ENCODE measurements at places on chromosomes 11 and 22.

DNA sequence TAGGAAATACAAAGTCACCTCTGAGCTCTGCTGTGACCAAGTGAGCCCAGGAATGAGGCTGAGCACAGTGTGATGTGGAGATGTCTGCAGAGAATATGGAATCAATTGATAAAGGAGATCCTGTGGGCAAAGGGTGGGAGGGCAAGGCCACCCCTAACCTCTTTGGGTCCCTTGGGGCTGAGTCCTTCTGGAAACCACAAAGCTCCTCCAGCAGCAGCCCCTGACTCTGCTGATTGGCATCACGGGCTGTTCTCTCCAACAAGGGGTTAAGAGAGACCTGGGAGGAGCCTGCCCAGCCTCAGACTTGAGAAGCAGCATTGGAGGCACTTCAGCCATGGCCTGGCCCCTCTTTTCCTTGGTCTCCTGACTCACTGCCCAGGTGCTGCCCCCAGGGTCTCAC is 49.7 kb downstream of the GGTLC2 start:
- no peak for DNase-seq

GRCh38 chr11:8693555-8693954 is 11.0 kb downstream of the RPL27A start:
- DNase-seq = no peak

GRCh38 chr11:132357811-132358572 is 987.6 kb downstream of the NTM start:
- no peak for DNase-seq

GRCh38 chr11:129295746-129296145 is 79.9 kb upstream of the BARX2 start:
- no peak for DNase-seq

- no peak for DNase-seq
These were observed 14.5 kb downstream of the AHNAK start for GRCh38 chr11:62532096-62532495.

- DNase-seq = no peak
These were observed 21.4 kb upstream of the CDON start for GRCh38 chr11:126083829-126084607.

GRCh38 chr22:10780281-10780680 is 4747.7 kb upstream of the OR11H1 start:
- DNase-seq = no peak

DNA sequence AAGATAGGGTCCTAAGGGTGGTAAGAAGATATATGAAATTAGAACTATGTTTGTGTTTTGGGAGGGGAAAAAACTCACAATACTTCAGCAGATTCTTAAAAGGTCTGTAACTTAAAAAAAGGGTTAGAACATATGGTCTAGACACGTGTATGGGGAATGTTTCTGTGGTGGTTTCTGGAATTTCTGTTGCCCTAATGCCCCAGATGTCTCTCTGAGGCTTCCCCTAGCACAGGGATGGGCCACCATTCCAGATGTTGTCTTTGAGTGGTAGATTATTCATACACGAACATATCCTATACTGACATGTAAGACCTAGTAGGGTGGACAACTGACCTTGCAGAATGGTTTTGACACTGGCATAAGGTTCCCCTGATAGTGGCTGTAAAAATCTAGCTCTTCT is 26.2 kb downstream of the EHF start:
- DNase-seq = no peak

- no peak for DNase-seq
These were observed 72.7 kb upstream of the AKIP1 start for GRCh38 chr11:8838248-8838647.

- no peak for DNase-seq
These were observed 252.1 kb upstream of the CCDC90B start for GRCh38 chr11:83538286-83538685.

DNA sequence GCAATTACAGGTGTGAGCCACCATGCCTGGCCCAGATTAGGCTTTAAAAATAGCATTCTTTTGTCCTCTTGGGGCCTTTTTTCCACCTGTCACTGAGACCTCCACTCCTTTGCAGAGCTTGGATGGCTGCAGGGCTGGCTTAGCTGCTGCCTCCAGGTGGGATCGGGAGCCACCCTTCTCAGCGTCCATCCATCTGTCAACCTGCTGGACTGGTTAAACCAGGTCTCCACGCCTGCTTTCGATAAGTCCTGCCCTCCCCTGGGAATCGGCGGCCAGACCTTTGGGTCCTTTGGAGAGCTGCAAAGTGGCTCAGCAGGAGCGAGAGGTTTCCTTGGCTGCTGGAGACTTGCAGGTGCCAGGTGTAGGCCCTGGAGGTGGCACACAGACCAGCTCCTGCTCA is 23.4 kb upstream of the GRAMD4 start:
- DNase-seq = no peak

DNA sequence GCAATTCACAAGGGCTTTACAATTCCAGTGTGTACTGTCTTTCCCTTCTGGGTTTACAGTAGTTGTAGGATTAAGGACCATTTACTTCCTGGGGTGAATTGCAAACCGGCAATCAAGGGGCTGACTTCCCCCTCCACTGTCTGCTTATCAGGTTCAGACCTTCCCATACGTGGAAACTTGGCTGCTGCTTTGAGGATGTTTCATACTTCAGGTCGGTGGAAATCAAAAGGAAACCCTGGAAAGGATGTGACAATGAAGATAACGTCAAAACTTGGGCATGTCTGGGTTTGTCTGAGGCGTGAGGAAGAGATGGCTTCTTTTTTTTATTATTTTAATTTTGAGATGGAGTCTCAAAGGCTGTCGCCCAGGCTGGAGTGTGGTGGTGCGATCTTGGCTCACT is 2.1 kb upstream of the RTCB start:
- DNase-seq = no peak

GRCh38 chr22:38051900-38052862 is 5.0 kb upstream of the PICK1 start:
- DNase-seq = peak; percentile 61

- DNase-seq = no peak
These were observed 20.9 kb upstream of the CYB5R3 start for GRCh38 chr22:42670046-42670445.

DNA sequence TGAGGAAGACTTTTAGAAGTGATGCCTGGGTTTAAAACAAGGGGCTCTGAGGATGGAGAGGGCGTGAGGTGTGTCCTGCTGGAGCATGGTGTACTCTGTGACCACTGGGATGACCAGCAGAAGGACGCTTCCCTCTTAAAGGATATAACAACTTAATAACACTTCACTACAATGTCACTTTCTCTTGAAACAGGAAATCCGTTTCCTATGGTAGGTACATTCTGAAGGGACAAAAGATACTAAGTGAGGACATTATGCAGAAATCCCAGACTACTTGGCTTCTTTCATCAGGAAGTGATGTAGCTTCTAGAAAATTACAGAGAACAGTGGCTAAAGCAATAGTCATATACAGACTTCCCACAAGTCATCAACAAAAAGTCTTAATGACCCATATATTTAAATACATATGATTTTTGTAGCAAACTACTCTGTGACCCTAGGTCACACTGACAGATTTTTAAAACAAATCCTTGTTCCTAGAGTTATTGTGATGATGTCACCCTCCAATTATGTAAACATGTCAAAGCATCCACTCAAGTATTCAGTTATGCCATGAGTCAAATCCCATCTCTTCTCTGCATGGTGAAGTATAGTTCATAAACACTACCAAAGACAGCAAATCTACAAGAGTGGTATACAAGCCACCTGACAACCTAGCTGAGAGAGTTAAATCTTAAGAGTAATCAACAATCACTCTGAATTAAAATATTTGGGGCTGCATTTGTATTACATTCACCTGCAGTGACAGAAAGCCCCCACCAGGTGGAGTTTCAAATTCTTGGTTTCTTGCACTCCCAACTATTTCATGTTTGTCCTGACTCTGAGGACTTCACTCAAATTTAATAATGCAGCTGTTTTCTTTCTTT is 32.8 kb downstream of the PITPNB start:
- peak; percentile 10 for DNase-seq

DNA sequence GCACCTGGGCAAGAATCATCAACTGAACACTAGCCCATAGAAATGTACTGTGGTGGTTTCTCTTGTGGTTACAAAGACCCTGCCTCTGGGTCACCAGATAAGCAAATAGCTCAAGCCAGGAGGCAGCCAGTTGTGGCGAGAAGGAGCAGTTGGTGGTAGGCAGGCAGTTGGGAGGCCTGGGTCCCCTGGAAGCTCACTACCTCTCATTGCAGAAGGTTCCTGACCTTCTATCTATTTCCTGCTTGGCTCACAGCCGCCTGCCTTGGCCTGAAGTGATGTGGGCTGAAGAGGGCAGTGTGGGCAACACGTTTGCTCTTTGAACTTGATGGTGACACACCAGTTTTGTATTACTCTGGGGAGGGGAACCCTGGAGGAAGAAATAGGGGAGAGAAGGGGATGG is 34.7 kb downstream of the NECTIN1 start:
- DNase-seq = no peak

DNA sequence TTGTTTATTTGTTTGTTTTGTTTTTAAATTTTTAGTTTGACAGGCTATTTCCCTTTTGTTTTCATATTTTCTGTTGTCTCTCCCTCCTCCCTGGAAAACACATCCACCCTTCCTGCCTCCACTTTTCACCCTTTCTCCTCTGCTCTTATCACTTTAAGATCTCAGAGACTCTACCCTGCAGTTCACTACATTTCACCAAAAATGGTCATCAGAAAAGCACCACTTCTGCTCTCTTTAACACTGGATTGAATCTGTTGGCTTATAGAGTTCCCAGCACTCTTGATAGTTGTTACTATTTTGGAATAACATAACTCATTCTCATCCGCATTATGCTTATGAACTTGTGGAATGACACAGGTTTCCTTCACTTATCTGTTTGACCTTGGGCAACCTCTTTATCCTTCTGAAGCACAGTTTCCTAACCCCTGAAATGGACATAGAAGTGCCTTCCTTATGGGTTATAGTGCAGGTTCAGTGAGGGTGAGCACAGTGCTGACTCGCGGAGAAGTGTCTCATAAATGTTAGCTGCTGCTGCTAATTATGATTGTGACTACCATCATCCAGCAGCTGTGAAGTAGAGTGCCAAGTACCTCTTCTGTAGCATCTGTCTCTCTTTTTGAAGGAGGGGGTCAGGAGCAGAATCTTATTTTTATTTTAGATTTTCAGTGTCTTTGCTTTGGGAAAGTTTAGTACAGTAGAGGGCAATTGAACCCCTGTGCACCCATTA is 15.0 kb downstream of the TEAD1 start:
- DNase-seq = no peak

DNA sequence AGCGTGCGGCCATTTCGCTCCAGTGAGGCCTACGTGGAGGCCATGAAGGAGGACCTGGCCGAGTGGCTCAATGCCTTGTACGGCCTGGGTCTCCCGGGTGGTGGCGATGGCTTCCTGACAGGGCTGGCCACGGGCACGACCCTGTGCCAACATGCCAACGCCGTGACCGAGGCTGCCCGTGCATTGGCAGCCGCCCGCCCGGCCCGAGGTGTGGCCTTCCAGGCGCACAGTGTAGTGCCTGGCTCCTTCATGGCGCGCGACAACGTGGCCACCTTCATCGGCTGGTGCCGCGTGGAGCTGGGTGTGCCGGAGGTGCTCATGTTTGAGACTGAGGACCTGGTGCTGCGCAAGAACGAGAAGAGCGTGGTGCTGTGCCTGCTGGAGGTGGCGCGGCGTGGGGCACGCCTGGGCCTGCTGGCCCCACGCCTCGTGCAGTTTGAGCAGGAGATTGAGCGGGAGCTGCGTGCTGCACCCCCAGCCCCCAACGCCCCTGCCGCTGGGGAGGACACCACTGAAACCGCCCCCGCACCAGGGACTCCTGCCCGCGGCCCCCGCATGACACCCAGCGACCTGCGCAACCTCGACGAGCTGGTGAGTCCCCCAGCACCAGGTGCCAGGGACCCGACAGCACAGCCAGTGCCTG is 1.8 kb downstream of the GAS2L1 start:
- no peak for DNase-seq

GRCh38 chr11:11141065-11141464 is 212.0 kb downstream of the CSNK2A3 start:
- no peak for DNase-seq

GRCh38 chr22:31872209-31872608 is 72.1 kb upstream of the YWHAH start:
- no peak for DNase-seq

GRCh38 chr11:18332302-18332701 is 9.9 kb downstream of the GTF2H1 start:
- DNase-seq = no peak

DNA sequence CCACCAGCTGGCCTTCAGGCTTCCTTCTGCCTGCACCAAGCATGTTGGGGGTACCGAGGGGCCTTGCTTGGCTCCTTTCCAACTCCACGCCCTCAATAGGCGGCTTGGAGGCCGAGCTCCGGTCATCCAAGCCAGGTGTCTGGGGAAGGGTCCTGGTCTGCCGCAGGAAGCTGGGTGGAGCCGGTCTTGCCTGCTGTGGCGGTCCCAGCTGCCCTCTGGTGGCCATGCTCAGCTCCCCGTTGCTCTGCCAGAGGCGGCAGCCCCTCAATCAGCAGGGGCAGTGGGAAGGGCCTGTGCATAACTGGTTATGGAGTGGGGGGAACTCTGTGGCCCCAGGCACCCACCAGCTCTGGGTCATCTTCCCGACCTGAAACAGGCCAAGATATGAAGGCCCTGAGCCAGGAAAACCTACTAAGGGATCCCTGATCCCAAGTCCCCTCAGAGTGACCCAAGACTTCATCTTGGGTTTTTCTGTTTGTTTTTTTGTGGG is 3.2 kb downstream of the ARVCF start:
- DNase-seq = no peak

GRCh38 chr11:47686151-47686550 is 29.0 kb downstream of the AGBL2 start:
- DNase-seq = no peak
